ENCODE measurements at places on chromosomes 1 and 21.

GRCh38 chr1:93081716-93082115 is 2.6 kb downstream of the MTF2 start:
- DNase-seq, result no peak

DNA sequence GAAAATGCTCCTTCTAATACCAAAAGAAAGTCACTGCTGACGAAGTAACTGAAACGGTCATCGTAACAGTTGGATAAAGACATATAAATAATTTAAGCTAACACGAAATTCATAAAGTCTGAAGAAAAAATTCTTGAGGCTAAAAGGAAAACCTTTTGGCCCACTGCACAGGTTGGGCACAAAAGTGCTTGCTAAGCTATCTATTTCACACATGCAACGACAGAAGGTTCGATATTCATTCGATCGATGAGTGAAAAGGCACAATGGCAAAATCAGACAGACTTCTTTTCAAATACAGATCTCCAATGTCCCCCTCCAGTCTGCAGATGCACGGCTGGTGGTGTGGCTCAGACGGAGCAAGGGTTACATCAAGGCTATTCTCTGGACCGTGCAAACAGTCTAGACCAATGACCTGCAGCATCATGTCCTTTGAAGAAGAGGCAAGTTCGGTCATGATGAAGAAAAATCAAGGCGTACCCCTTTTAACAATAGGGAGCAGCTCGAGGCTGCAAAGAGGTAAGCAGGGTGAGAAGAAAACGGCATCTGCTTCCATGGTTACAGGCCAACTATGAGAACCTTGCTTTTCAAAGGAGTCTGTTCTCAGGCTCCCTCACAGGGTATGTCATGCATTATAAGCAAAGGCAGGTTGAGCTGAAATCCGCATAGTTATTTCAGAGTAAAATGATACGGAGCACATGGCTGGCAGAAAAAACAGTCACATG is 579.6 kb downstream of the USP25 start:
- DNase-seq, result no peak

GRCh38 chr1:152864443-152864842 is 4.6 kb downstream of the LCE7A start:
- DNase-seq, result no peak

DNA sequence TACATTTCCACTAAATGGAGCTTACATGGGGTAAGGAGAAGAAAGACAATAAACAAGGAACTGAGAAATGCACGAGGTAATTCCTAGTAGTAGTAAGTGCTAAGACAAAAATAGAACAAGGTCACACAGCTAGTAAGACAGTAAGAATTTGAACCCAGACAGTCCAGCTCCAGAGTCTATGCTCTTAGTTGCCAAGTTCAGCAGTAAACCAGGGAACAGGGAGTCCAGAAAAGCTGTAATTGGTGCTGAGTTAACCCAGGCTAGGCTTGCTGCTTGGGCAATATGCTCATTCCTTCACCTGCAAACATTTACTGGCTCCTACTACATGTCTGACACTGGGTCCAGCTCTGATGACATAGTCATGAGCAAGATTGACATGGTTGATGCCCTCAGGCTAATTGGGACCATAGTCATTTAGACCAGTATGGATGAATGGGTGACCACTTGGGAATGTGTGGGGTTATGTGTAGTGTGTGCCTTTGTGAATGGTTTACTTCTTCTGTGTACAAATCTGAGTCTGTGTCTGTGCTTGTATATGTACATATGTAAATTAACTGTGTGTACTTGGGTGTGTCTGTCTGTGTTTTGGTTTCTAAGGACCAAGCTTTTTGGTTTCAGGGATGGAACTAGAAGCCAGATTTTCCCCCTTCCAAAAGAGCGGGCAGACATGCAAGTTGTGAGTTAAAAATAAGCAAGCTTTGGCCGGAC is 2.0 kb downstream of the GPX7 start:
- DNase-seq, result no peak

DNA sequence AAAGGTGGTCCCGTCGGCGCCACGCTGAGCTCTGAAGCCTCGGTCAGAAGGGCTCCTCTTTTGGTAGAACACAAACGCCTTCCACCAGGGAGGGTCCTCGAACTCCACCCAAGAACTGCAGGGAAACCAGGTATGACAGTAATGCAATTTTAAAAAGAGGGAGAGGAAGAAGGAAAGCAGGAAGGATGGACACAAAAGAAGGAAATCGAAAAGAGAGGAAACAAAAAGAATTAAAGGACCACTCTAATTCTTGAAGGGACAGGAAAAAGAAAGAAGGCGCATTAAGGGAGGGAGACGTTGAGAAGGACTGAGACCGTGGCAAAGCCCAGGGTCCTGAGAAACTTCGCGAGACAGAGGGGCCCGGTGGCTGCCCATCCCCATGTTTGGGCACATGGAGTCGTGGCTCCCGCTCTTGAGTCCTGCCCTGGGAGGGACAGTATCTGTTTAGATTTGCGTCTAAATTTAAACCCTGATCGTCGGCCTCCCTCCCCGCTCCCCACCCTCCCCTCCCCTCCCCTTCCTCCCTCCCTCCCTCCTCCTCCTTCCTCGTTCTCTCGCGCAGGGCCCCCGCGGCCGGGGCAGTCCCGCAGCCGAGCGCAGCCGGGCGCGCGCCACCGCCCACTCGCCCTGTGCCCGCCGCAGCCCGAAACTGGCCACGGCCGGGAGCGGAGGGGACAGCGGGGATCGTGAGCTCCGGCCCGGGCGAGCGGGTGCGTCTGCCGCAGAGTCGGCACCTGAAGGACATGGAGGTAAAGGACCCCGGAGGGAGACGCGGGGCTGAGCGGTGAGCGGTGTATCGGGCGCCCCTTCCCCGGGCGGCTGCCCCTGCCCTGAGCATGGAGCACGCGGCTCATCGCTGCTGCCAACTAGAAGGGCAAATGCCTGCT is at the start of gene RCSD1:
Gene RCSD1, plus strand, starts transcription at position 552 of the 887 bp plus-strand sequence. Its CDS starts 192 bp downstream, at position 744.
- no peak for DNase-seq

All from LoVo (cell line).